Upper lobe of left lung (tissue), 6 donors: ENCODE measurements at places on chromosomes 2 and 18. TPM values are rescaled to one million over a fixed set of nuclear protein-coding genes. Genes with fewer than 3 reads are reported as not detected.

GRCh38 chr2:185833864-185834263 lies 95.3 kb downstream of the FSIP2 start:
- DNase-seq = no peak

DNA sequence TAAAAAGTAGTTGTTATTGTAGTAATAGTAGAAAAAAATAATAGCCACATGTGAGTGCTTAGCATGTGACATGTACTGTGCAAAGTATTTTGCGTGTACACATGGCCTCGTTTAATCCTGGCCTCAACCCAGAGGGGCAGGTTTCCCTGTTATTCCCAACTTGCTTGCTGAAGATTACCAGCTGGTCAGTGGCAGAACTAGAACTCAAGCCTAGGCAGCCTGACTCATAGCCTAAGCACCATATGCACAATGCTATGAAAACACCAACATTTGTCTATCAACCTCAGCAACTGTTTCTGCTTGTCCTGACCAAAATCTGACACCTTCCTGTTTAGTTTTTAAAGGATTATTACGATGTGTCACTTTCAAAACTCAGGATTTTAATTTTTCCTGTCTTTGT lies 234.9 kb upstream of the SMAD7 start:
- DNase-seq = no peak

DNA sequence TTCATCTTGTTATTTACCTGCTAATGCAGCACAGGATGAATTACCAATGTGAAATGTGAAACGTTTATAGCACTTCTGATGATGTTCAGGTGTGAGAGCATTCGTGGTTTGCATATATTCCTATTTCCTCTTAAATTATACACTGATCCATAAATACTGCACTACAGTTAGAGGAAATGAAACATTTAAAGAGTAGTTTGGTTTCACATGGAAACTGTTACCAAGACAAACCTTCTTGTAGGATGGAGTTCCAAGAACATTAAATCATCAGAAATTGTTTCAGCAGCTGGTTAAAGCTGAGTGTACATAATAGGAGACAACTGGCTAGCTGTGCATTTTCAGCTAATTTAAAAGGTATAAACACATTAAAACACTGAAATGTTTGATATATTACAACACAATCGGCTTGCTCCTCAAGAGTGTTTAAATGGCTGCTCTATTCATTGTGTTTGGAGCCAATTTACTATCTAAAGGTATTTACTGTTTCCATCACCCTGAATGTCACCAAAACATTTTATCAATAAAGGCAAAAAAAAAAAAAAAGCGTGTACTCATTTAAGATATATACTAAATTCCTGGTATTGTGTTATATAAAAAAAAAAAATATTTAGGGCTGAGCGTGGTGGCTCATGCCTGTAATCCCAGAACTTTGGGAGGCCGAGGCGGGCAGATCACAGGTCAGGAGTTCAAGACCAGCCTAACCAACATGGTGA lies 100.6 kb downstream of the DYM start:
- DNase-seq = no peak

GRCh38 chr2:18297534-18298058 lies 262.9 kb downstream of the RDH14 start:
- DNase-seq = no peak

TUBA3E gene
- total RNA-seq = not detected

GRCh38 chr18:26648509-26649192 lies 100.3 kb upstream of the KCTD1 start:
- DNase-seq = no peak

DNA sequence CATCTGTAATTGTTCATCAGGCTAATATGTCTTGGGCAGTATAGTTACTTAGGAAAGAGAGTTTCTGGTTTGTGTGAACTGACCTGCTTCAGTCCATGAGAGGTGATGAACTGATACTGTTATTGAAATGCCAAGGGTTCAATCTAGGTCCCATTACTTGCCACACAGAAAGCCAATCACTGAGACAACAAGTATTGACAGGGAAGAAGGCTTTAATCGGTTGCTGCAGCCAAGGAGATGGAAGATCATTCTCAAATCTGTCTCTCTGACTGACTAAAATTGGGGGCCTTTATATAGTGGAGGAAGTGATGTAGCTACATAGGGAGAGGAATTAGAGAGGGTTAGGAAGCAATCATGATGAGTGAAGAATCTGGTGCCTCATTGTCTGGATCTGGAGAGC lies 19.9 kb upstream of the FAM98A start:
- no peak for DNase-seq

DNA sequence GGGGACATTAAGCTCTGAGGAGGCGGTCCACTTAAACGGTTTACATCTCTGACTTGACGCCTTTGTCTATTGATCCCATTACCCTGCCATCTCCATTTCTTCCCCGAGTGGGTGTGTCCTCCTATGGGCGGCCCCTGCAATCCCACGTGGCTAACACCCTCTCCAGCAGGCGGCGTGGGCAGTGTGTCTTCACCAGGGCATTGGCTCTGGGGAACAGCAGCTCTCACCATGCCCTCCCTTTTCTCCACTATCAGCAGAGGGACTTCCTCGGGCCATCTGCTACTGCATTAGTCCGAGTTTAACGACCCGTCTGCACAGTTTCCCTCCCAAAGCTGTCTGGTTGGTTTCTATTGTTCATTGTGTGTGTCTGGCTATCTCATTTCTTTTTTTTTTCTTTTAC lies 511.9 kb upstream of the NRP2 start:
- DNase-seq = no peak

EMILIN2 gene
- total RNA-seq = 59.2 TPM
